ENCODE measurements at places on chromosomes 7 and 10. TPM values are rescaled to one million over a fixed set of nuclear protein-coding genes. Genes with fewer than 3 reads are reported as not detected.

Gene LIPN
- not detected for polyA plus RNA-seq

Gene C10orf105
- polyA plus RNA-seq = 0.16 TPM

Gene FAM13C
- 9.4 TPM for polyA plus RNA-seq

Gene NPSR1
- not detected for polyA plus RNA-seq

- no peak for DNase-seq
Observed at GRCh38 chr10:89469517-89469916, 55.1 kb downstream of the IFIT5 start.

DNA sequence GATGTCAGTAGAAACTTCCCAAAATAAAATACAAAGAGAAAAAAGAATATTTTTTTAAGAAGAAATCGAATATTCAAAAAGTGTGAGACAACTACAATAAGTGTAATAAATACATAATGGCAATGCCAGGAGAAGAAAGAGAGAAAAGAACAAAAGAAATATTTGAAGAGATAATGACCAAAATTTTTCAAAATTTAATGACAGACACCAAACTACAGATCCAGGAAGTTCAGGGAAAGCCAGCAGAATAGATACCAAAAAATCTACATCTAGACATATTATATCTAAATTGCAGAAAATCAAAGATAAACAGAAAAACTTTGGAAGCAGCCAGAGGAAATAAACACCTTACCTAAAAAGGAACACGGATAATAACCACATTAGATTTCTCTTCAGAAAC is 66.8 kb upstream of the CDK1 start:
- DNase-seq = no peak

- no peak for DNase-seq
Observed at GRCh38 chr7:8499128-8499527, 65.7 kb downstream of the NXPH1 start.

GRCh38 chr7:156534925-156535324 is 105.6 kb upstream of the RNF32 start:
- no peak for DNase-seq

- no peak for DNase-seq
Observed at GRCh38 chr7:94605031-94605430, 50.9 kb downstream of the SGCE start.

DNA sequence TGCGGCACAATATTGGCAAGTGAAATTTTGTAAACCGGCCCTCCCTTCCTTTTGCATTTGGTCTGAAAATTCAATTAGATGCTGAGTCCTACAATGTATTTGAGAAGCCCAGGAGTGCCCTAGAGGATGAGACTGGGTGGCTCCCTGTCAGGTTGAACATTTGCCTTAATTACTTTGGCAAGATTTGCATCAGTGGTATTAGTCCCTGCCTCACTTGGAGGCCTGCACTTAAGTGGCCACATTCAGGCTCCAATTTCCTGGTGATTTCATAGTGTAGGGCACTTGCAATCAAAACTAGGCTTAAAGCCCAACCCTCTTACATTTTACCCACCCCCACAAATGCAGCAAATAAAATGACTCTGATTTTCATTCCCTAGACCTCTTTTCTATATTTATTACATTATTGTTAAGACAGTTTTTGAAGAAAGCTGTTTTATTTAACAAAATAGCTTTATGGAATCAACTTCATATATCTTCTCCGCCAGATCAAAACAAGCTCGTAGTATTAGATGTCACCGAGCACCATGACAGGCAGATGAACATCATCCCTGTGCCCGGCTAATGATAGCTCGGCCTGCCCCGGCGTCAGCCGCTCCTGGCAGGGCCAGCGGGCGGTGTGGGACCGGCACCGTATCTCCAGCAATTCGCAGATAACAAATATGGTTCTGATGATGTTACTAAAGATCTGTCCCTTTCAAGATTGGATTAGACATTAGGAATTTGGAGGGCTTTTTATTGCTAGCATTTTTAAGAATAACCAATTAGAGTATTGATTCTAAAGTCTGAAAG is 73.6 kb downstream of the EGFR start:
- no peak for DNase-seq
